ENCODE measurements at places on chromosomes 11 and 22.

DNA sequence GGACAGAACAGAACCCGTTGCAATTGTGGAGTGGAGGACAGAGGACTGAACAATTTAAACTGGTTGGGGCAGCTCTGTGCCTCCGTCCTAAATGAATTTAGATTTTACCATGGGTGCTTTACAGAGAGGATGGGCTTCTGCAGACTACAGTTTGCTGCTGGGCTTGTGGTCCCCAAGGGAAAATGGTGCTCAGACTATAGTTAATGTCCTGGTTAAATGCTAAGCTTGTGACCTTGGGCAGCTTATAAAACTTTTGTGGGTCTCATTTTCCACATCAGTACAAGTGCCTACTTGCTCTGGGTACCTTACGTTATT is 355.2 kb upstream of the NARS2 start:
- no peak for DNase-seq

GRCh38 chr11:44839458-44840084 is 111.1 kb downstream of the TP53I11 start:
- DNase-seq: no peak

GRCh38 chr11:59417023-59417422 is 9.2 kb downstream of the OR5A2 start:
- DNase-seq: no peak

DNA sequence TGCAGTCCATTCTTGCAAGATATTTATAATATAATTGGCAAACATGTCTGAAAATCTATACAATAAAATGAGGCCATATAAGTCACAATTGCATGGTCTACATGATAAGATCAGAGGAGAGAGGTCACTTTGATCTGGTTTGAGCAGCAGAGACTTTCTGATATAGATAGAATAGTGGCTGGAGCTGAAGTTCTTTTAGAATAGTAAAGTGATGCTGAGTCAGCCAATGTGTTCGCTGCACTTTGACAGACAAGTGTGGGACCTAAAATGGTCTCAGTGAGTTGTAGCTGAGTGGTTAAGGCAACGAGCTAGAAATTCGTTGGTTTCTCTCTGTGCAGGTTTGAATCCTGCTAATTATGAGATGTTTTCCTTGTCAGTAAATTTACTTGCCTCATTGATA is 257.0 kb upstream of the C11orf87 start:
- no peak for DNase-seq

- no peak for DNase-seq
Observed at GRCh38 chr11:105673089-105673488, 63.2 kb downstream of the GRIA4 start.

GRCh38 chr11:57460022-57460757 is at the start of gene RTN4RL2:
TSS of gene RTN4RL2 (plus strand) at chr11:57460528. CDS start at chr11:57460866, 338 bp downstream.
- DNase-seq: no peak

DNA sequence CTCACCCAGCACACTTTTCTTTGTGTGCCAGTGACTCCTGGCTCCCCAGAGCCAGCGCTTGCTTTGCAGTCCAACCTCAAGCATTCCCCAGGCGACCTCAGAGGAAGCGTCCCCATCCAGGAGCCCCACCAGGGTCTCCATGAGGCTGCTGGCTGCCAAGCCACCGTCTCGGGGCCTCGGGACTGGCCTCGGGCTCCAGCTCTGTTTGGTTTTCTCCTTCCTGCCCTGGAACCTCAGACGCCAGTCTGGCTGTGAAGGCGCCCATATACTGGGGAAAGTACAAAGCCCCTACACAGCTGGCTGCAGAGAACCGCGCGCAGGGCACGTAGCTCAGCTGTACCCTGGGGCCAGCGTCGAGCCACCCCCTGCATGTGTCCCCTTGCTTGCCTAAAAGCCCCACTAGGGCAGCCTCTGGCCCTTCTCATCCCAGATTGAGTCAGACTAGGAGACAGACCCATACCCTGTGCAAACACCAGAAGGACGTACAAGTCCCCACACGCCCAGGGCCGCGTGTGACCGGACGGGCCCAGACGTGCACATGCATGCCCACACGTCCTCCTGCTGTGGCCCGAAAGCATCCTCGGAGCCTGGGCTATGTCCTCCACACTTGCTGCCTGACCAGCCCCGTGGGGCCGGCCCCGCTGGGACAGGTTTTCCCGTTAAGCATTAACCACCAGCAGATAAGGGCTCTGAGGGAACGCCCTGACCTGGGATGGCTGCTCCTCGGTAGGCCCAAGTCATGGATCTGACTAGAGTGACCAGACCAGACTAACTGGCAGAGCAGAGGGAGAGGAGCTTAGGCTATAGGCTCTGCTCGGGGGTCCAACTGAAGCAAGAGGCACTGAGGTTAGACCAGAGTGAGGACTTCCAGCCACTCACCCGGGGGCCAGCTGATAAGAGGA is 4.2 kb upstream of the SYT8 start:
- no peak for DNase-seq

DNA sequence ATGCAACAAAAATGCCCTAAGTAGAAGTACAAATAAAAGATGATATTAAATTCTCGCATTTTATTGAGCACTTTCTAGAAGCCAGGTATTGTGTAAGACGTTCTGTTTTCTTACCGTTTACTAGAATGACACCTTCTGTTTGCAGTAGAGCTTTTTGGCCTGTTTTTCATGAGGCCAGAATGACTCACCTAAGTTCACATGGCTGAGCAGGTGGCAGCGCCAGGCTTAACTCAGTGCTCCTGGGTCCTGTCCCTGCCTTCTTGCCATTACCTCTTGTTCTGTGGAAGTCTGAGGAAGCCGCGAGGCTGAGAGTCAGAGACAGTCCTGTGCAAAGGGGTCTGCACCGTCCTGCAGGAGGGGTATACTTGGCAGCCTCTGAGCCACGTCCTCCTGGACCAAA is 113.8 kb downstream of the ATXN10 start:
- no peak for DNase-seq

DNA sequence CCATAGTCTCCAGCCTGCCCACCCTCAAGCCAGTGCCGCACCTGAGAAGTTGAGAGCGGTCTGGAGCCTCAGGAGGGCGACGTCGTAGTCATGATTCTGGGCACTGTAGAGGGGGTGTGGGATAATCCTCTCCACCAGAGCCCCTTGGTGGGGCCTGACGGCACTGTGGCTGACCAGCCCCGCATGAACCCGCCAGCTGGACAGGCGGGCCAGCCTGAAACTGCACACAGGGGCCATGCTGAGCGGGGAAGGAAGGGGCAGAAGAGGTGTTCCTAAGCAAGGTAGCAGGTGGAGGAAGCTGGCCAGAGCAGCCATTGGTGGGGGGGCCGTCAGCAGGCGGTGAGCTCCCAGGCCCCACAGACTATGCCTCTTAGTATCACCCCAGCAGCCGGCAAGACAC is 13.1 kb downstream of the TMPRSS5 start:
- no peak for DNase-seq

DNA sequence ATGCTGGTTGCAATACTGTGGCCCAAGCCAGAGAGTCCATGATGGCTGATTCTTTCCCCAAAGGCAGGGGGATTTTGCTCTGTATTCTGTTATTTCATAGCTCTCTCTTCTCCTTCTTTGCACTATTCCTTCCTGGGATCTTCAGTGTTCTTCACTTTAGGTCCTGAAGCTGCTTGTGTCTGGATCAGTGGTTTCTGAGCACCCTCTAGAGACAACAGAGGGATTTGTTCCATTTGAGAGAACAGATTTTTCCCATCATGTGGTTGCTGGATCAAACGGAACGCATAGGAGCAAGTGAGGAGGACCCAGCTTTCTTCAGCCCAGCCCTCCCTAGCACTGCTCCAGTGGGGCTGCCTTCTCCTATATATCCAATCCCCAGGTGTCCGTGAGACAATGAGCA is 68.7 kb upstream of the SYN3 start:
- DNase-seq: no peak

DNA sequence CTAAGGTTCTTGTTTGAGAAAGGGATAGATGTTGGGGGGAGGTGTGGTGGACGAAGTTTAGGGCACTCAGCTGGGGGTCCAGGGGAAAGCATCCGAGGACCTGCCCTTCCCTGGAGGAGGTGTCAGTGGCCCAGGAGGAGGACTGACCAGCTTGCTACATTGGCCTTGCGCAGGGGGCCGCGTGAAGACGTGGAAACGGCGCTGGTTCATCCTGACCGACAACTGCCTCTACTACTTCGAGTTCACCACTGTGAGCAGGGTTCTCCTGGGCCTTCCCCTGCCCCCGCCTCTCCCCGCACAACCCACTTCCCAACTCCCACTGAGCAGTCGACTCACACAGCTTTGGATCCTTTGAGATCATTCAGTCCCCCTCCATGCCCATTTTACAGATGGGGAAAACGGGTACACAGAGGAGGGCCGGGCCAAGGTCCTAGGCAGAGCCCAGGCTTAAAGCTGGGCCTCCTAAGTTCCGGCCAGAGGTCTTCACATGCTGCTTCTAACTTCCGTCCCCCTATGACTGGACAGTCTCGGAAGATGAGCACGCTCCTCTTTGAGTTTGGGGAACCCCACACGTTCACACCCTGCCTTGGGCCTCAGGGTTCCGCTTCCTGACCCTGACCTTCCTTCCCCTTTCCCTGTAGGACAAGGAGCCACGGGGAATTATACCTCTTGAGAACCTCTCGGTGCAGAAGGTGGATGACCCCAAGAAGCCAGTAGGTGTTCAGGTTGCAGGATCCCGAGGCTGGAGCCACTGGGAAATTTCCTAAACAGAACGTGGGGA is 28.7 kb downstream of the CYTH4 start:
- DNase-seq: no peak

GRCh38 chr11:11397036-11397415 is 44.0 kb upstream of the CSNK2A3 start:
- DNase-seq: no peak

GRCh38 chr22:30309951-30310741 is 16.6 kb downstream of the TBC1D10A start:
- DNase-seq: no peak

- DNase-seq: no peak
Observed at GRCh38 chr11:32706985-32707741, 87.3 kb downstream of the CCDC73 start.

DNA sequence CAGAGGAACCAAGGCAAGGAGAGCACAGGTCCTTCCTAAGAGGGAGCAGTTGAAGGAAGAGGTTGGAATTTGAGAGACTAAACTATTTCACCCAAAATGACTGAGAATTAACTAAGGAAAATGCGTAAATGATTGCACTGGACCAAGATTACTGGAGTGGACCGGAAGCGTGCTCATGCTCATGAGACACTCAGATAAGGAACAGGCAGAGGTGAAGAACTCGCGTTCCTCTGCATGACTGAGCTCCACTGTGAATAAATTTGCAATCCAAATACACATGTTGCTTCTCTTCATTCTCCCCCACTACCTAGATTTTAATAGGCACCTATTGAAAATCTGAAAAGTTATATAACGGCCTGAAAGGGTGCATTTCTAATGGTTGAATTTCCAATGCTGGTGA is 207.0 kb downstream of the KIRREL3 start:
- no peak for DNase-seq

DNA sequence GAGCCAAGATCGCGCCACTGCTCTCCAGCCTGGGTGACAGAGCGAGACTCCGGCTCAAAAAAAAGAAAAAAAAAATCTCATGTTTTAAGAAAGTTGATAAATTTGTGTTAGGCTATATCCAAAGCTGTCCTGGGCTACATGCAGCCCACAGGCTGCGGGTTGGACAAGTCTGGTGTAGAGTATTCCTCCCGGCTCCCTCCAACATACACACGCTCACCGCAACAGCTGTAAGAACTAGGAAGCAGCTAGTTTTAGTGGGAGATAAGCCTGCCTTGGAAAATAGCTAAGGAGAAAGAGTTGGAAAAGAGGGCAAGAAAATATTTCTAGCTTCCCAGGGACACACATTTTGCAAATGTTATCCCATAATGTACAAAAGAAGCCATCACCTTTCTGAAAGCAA is 46.6 kb downstream of the CELF1 start:
- DNase-seq: no peak

GRCh38 chr11:91761406-91762025 is 463.1 kb upstream of the FAT3 start:
- no peak for DNase-seq

DNA sequence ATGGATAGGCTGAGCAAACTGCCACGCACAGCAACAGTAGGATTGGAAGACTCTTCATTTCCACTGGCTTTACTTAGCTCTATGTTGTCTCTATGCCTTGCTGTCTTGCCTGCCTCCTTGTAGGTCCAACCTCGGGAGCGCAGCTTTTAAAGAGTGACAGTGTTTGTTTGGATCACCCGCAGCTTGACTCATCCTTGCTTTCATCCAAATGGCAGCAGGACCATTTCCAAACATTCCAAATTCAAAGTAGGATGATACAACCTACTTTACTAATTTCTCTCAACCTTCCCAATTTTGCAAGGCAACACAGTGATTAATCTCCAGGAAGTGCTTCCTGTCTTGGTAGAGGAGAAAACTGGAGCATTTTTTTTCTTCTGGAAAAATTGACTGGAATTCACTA is at the start of gene MMP3:
Gene MMP3, minus strand, starts transcription at position 121 of the 400 bp plus-strand sequence. Its CDS starts 63 bp downstream, at position 58.
- DNase-seq: no peak

- DNase-seq: peak; percentile 32
Observed at GRCh38 chr11:19344661-19345518, 104.1 kb upstream of the E2F8 start.

- no peak for DNase-seq
Observed at GRCh38 chr11:93903989-93904388, 53.6 kb upstream of the VSTM5 start.

GRCh38 chr11:4048340-4048739 is 46.3 kb upstream of the RRM1 start:
- no peak for DNase-seq

GRCh38 chr11:118911113-118911879 is 14.4 kb downstream of the BCL9L start:
- no peak for DNase-seq

DNA sequence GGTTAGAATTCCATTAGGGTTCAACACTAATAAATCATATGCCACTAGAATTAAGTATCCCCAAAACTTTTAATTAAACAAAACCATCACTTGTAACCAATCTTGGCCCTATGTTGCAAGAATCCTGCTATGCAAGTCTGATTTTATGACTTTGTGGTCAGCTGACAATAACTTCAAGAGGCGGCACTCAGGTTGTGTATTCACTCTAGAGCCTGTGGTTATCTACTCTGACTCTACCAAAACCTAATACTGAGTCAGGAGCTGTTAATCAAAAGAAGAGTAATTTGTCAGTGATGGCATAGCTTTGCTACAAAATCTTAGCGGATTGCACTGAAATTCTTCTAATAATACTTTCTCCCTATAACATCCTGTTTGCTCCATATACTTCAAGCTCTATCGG is 253.7 kb downstream of the AASDHPPT start:
- no peak for DNase-seq

DNA sequence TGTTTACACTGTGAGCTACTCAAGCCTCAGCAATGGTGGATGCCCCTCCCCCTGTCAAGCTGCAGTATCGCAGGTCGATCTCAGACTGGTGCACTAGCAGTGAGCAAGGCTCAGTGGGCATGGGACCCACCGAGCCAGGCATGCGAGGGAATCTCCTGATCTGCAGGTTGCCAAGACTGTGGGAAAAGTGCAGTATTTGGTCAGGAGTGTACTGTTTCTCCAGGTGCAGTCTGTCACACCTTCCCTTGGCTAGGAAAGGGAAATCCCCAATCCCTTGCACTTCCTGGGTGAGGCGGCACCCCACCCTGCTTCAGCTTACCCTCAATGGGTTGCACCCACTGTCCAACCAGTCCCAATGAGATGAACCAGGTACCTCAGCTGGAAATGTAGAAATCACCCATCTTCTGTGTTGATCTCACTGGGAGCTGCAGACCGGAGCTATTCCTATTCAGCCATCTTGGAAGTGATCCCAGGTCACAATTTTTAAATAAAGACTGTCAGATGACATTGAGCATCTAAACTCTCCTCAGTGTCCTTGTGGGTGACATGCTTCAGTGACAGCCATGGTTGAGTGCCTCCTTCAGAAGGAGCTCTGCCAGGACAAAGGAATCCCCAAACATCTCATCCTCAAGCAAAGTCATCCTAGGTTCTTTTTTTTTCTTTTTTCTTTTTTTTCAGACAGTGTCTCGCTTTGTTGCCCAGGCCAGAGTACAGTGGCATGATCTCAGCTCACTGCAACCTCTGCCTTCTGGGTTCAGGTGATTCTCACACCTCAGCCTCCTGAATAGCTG is 10.8 kb downstream of the SLC22A24 start:
- DNase-seq: no peak
